Activated CD8-positive, alpha-beta T cell treated with anti-CD3 and anti-CD28 coated beads, Interleukin-2, amount 10 ng/mL, durations not matched to agents 7 days and 5 days (primary cell): ENCODE measurements at places on chromosomes 3 and 15.
A peak's percentile ranks its signal among the peaks of the same experiment; 100 is the strongest.

DNA sequence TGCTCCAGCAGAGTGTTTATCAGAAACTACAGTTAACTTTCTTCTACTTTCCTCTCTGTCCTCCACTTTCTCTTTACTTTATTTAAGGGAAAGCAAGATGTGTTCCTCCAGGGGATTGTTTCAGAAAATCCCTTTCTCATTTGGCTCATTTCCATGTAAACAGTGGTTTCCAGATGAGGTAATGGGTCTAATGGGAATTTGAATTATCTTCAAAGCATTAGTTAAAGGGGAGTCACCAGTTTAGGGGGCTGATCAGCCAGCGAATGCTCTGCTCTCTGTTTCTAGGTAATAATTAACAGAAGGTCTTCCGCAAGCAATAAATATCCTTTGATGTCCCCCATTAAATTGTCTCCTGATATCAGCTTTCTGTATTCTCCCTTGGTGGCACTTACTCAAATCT, 30.4 kb upstream of the ZNF639 start:
- no peak for DNase-seq

DNA sequence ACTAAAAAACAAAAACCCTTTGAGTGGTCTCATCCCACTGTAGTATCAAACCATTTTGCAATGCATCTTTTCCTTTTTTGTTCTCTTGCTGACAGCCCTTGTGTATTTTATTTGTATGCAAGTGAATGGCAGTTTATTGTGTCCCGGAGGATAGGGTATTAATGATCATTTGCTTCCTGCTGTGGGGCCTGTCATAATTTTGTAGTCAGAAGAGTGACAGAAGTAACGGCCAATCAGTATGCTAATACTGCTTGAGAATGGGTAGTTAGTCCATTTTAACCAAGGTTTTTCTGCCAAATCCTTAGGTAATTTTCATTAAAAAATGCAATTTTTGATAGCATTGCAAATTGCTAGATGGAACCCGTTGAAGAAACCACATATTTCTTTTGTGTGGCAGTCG, 75.5 kb upstream of the PLSCR5 start:
- no peak for DNase-seq

- no peak for DNase-seq
Measured at GRCh38 chr3:58058361-58059263, 50.4 kb downstream of the FLNB start.

DNA sequence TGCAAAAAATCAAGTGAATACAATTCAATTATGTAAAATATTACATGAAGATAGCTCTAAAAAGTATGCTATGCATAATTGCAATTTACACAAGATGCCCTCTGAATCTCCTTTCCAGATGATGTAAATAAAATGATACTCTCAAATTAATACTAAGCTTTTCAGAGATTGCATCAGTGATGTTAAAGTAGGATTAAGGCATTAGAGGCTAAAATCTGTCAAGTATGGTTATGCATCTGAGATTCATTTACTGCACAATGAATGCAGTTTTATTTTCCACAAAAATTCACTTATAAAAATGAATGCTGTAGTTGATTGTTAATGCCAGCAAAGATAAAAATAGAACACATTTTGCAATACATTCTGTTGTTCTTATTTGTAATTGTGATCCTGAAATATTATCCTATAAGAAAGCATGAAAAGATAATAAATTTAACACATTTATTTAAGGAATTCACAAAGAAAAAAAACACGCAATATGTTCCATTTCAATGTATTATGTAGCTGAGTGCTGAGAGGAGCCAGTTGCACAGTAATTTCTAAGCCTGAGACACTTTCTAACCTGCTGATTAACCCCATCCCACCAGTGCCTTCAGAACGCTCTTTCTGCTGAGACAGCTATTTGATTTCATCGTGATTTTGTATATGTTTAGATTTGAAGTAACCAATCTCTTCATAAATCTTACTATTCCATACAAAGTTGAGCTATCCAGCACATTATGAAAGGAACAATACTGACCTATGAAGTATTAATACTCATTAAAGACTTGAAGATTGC, 224.4 kb downstream of the CADM2 start:
- DNase-seq = no peak

- DNase-seq = no peak
Measured at GRCh38 chr3:138404121-138404520, 30.3 kb upstream of the ESYT3 start.

- no peak for DNase-seq
Measured at GRCh38 chr3:180278583-180279188, 241.9 kb upstream of the PEX5L start.

- no peak for DNase-seq
Measured at GRCh38 chr3:141945726-141946485, 69.5 kb downstream of the ATP1B3 start.

- DNase-seq = no peak
Measured at GRCh38 chr3:81740731-81741130, 20.7 kb downstream of the GBE1 start.

GRCh38 chr15:66412220-66412619, 25.5 kb downstream of the MAP2K1 start:
- no peak for DNase-seq

DNA sequence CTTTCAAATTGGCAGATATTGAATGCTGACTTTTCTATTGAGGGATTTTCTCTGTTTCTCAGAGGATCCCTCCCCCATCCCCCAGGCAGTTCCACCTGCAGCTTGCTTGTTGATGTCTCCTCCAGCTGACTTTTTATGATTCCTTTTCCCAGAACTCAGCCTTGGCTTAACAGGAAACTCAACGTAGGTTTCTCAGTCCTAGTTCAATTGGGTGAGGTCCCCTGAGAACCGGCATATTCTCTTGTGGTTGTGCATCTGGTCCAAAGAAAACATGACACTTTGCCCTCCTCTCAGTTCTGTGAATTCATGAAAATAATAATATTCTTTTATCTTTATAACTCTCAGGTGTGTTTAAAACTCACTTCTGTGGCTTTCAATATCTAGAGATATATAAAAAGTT, 1222.1 kb downstream of the OTOL1 start:
- no peak for DNase-seq

GRCh38 chr3:175598740-175599139, 739.6 kb downstream of the NAALADL2 start:
- DNase-seq = no peak

GRCh38 chr15:56471440-56472069, 6.6 kb upstream of the MNS1 start:
- DNase-seq = no peak

DNA sequence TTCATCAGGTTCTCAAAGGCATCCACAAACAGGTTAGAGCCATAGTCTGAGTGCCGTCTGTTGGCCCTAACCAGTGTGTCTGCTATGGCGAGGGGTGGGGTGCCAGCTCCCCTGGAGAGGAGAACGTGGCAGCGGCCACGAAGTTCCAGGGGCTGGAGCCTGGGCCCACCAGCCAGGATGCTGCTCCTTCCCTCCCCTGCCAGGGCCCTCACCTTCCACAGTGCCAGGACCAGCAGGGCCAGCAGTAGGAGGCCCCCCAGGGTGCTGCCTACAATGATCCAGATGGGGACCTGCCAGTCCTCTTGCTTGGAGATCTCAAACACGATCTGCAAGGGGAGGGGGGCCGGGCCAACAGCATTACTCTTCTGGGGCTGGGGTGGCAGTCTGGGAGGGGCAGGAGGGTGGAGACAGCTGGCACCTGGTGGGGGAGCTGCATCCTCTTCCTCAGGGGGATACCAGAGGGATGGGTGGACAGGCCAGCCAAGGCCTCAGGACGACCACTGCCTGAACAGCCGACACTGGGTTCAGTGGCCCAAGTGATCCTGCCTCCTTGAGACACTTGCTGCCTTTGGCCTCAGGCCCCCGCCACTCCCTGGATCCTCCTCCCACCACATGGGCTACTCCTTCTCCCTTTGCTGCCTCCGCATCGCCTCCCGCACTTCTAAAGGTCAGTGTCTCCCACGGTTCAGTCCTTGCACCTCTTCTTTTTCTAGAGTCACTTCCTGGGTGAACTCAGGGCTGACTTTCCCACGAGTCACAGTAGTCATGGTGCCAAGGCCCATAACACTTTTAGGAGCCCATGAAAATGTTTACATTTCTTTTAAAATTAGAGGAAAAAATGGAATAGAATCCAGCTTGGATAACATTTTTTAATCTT, 26.3 kb downstream of the FEM1B start:
- peak; percentile 13 for DNase-seq

DNA sequence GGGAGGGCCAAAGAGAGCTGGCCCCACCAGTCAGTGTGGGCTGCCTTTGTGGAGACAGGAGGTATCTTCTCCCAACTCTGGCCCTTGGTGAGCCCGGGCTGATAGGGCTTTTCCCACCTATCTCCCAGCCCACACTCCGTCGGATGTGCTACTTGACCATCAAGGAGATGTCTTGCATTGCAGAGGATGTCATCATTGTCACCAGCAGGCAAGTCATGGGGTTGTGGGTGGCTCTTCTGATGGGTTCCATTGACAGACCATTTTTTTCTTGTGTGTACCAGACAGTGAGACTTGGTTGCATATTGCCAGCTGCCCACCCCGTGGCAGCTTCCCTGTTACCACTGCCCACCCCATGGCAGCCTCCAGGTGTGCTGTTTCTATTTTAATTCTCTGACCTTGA, 3.3 kb downstream of the COPG1 start:
- no peak for DNase-seq

DNA sequence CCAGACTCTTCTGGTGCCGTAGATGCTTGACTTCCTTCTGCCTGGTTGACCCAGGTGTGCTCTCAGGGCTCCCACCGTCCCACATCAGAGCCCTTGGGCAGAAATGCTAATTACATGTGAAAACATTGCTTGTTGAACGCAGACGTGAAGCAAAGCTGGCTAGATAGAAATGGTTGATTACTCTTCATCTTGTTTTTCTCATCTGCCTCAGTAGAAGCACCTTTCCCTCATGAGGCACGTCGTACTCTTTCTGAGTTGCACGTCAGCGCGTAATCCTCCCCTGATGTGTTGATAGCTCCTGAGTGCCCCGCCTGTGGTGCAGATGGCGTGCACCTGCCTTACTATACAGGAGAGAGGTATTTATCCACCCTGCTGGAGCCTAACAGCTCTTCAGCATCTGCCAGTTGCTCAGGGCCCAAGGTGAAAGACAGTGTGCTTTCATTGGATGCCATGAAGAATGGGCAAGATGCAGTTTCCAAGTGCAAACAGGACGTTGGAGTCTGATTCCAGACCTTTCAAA, 18.1 kb downstream of the MAP6D1 start:
- DNase-seq = no peak

DNA sequence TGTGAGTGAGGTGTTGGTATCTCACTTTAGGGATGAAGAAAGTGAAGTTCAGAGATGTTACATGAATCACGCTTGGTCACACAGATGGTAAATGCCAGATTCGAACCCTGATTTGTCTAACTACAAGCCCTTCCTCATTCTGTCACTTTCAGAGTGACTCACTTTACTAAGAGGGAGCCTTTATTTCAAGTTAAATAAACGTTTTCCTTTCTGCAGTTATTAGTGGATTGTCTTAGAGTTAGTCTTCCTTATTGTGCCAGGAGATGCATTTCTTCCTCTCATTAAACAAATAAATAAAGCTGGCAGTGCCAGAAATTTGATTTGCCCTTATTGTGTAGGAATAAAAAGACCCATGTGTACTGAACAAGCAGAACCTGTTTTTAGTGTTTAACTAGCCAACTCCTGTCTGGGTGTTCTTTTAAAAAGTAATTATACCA, 162.5 kb downstream of the AKAP13 start:
- DNase-seq = no peak

DNA sequence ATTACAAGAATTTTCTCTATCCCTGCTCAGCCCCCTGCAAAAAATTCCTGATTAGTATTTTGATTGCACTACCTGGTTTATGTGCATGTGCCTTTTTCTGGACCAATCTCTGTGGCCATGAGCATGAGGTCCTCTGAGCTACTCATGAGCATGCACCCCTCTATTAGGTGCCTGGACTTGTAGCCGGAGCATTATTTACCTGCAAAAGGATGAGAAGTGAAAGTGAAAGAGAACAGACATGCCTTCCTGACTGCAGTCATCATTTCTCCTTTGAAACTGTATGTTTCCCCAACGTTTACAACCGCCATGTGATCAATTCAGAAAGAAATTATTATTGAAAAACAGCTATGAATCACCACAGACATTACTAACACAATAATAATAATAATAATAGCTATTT, 1008.8 kb downstream of the ROBO2 start:
- DNase-seq = no peak

- DNase-seq = no peak
Measured at GRCh38 chr3:8793242-8793641, 23.8 kb upstream of the OXTR start.

DNA sequence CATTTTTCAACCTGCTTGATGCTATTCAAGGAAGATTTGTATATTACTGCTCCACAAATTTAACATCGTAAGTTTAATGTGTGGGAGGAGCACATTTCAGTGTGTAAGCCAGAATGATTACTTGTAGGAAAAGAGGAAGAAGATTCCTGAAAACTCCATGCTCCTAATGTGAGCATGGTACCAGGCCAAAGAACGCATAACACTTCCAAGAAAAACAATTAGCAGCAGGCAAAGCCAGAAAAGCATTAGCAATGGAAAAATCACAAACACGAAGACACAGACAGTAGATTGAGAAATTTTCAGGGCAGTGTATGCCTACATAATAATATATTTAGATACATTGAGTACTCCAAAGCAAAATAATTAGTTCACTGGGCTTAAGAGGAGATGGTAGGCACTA, 96.6 kb upstream of the CBLB start:
- no peak for DNase-seq

GRCh38 chr3:45124352-45124751, 21.8 kb downstream of the CDCP1 start:
- DNase-seq = no peak

- DNase-seq = no peak
Measured at GRCh38 chr3:190810957-190811356, 51.5 kb downstream of the GMNC start.

- DNase-seq = no peak
Measured at GRCh38 chr3:20125897-20126296, 60.1 kb downstream of the SGO1 start.

- no peak for DNase-seq
Measured at GRCh38 chr15:69462030-69462492, 9.4 kb downstream of the RPLP1 start.

GRCh38 chr15:53434174-53434678, 325.2 kb downstream of the WDR72 start:
- DNase-seq = no peak

GRCh38 chr15:67613708-67614107, 71.2 kb downstream of the MAP2K5 start:
- DNase-seq = no peak

GRCh38 chr3:129608087-129608935, 1.8 kb upstream of the PLXND1 start:
- DNase-seq = no peak

- DNase-seq = no peak
Measured at GRCh38 chr15:58137686-58138085, 495 bp upstream of the AQP9 start.

DNA sequence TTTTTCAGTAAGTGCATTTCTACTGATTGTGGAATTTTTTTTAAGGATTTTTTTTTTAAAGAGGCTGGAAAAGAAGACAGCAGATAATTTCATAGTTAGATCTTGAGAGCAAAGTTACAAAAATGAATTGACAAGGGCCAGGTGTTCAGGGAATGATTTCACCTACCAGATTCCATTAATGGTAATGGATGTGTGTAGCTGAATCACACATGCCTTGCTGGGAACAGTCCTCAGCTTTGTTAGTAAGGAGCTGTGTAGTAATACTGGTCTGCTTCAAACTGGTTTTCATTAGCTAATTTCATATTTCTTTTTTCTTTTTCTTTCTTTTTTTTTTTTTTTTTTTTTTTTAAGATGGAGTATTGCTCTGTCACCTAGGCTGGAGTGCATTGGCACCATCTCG, 16.0 kb downstream of the NR1D2 start:
- DNase-seq = no peak
